ENCODE measurements at places on chromosomes 12 and 14.

DNA sequence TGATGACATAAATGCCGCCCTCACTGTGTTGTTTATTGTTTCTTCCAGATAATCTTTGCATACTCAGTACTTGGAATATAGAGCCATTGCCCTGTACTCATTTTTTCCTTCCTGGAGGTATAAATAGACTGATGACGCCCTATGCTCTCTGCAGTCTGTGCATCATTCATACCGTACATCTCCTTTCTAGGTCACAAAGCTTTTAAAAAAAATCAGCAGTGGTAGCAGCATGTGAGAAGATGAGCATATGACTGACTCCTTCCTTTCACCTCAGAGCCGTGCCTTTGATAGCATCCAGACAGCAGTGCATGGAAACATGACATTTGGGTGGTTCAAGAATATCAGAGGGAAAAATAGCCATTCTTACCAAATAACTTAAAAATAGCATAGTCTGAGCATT, 77.3 kb downstream of the PDE3A start:
- DNase-seq, result no peak

DNA sequence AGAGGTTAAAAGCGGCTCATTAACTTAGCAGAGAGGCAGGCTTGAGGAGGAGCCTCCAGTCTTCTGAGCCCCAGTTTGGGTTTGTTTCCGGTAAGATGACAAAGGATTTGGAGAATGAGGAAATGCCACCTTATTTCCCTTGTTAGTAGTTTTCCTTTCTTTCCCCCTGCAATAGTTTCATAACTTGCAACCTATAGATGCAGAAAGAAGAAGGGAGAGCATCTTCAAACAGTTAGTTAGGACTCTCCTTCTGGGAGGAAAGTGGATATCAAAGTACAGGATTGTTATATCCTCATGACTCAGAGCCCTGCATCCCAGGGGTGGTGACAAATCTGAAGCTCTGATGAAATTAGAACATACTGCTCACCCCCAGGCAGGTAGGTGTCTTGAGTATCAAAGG, 180.7 kb upstream of the SLC38A2 start:
- DNase-seq, result no peak

- no peak for DNase-seq
Observed at GRCh38 chr12:26527682-26528081, 305.3 kb downstream of the ITPR2 start.

DNA sequence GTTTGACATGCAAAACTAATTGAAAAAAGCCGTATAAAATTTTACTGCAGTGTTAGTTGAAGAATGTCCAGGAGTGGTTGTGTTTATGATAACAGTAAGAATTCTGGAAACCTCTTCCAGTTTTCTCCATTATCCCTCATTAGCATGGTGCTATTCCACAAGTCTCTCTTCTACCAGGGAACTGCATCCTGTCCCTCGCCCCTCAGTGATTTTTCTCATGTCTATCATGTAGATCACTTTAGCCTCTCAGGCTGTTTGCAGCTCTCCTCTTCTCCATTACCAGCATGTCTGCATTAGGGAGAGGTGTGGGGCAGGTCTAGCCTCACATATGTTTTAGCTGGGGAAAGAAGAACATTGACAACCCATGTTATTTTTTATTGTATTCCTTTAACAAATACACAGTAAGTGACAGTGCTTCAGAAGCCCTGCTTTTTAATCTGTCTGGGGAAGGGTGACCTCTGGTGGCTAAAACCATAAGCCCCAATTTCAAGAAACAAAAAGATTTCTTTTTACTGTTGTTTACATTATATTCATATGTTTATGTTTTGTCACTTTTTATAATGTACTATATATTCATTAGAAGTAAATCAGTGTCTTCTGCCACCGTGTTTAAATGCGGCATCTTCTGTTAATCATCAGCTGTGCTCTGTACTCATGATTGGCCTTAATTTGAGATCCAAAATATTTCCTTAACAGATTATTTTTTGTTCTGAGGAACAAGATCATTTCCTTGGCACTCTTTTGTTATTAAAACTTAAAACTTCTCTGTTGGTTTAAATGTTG, 70.7 kb downstream of the RASSF8 start:
- no peak for DNase-seq

- no peak for DNase-seq
Observed at GRCh38 chr14:59920378-59920683, 387 bp downstream of the LRRC9 start.

DNA sequence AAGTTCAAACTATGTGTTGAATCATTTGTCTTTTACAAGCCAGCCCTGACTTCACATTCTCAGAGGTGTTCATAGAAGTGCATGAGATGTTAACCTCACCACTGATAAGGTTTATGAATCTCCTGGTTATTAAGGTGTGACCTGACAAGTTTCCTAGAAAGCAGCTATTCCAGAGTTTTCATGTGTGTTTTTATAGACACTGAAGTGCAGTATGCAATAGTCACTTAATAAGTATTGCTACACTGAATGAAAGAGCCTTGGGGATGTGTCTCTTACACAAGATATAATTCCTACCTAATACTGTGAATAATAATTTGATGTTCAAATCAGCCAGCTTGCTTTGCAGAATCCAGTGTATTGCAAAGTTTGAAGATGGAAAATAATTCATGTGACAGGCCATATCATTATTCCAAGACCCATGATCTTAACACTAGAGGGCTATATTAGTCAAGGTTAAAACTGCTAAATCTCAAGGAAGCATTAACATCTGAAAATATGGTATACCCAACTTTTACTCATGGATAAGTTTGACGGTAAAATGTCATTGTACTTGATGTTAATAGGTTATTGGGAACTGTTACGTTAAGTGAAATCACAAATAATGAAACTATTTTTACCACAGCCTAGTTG, 13.0 kb downstream of the SLC25A3 start:
- no peak for DNase-seq

GRCh38 chr14:97379091-97379531, 581.9 kb downstream of the VRK1 start:
- no peak for DNase-seq

- DNase-seq, result no peak
Observed at GRCh38 chr14:90985601-90986242, 74.7 kb downstream of the RPS6KA5 start.
